ENCODE measurements at places on chromosomes 1 and 21. TPM values are rescaled to one million over a fixed set of nuclear protein-coding genes. Genes with fewer than 3 reads are reported as not detected.

GRCh38 chr1:82465024-82465423, 664.3 kb downstream of the ADGRL2 start:
- H3K4me1 ChIP-seq: peaks cover 12% of the 10 kb centered on the region
- no peak overlapping the region for H3K27ac ChIP-seq
- H3K36me3 ChIP-seq: no peaks in the 10 kb centered on the region

DNA sequence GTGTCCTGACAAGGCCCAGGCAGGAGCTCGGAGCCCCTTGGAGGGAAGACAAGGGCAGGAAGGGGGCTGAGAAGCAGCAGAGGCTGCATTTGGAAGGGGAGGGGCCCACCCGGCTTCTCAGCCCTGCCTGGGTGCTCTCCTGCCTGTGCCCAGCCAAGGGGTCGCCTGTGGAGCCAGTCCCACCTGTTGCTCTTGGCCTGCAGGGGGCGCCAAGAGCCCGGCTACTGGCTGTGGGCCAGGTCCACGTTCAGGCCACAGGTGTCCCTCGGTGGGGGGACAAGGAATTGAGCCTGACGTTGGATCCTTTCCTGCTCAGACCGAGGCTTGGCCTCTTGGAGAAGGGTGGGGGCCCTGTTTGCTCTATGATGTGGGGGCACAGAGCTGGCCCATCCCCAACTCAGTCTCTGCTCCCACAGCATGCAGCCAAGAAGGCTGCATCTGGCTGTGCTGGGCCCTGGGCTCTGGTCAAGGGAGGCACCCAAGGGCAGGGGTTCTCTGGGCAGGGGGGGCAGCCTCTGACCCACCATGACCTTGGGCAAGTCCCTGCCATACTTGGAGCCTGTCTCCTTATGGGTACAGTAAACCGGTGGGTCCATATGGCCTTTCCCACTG, 10.9 kb downstream of the WNT4 start:
- H3K4me1 ChIP-seq: peaks cover 10% of the 10 kb centered on the region
- no peak overlapping the region for H3K4me3 ChIP-seq
- no peaks in the 10 kb centered on the region for H3K27me3 ChIP-seq
- no peaks in the 10 kb centered on the region for H3K36me3 ChIP-seq

- H3K27me3 ChIP-seq: no peaks in the 10 kb centered on the region
- H3K36me3 ChIP-seq: no peaks in the 10 kb centered on the region
- DNase-seq: no peak
- peak overlapping the region; percentile 8 for H3K27ac ChIP-seq
- H3K4me1 ChIP-seq: no peaks in the 10 kb centered on the region
These were observed 54.2 kb downstream of the PBX1 start for GRCh38 chr1:164613176-164613575.

DNA sequence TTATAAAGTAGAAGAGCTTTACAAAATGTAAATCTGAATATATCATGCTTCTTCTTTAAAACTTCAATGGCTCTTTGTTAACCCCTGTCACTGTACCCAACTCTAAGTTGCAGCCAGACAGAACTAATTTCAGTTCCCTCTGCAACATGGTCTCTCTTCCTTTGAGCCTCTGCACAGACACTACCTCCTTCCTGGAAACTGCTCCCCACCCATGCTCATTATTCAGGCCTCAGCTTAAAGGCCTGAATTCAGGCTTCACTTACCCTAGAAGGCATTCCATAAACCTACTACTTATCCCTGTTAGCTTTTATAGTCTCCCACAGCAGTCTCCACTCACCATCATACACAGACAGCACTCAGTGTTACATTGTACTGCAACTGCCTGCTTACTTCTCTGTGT, 2.6 kb upstream of the EEIG2 start:
- no peaks in the 10 kb centered on the region for H3K36me3 ChIP-seq
- no peaks in the 10 kb centered on the region for H3K4me1 ChIP-seq
- DNase-seq: no peak

DNA sequence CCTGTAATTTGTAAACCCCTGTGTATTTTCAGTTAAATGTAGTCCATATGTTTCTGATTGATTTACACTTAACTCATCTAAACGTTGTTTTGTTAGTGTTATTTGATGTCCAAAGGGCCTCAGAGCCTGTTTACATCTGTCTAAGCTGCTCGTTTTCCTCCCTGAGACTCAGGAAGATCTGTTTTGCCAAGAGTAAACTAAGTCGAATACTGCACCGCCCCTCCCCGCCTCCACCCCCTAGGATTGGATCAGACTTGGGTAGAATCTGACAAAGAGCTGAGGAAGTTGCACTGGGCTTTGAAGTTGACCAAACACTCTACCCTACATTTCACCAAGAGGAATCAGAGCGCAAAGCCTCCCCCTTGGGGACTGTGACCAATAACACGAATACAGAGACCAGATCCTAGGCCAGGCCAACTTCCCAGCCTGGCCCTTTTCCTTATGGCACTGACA, 206.9 kb upstream of the LMO4 start:
- no peak for DNase-seq
- no peak overlapping the region for H3K27ac ChIP-seq
- H3K4me3 ChIP-seq: no peak overlapping the region
- no peaks in the 10 kb centered on the region for H3K4me1 ChIP-seq
- no peaks in the 10 kb centered on the region for H3K27me3 ChIP-seq

- peaks cover 16% of the 10 kb centered on the region for H3K27me3 ChIP-seq
- no peaks in the 10 kb centered on the region for H3K4me1 ChIP-seq
- no peak overlapping the region for H3K4me3 ChIP-seq
- no peaks in the 10 kb centered on the region for H3K36me3 ChIP-seq
- no peak overlapping the region for H3K27ac ChIP-seq
These were observed 13.9 kb upstream of the PDIK1L start for GRCh38 chr1:26097696-26098095.

- no peaks in the 10 kb centered on the region for H3K27me3 ChIP-seq
- H3K36me3 ChIP-seq: no peaks in the 10 kb centered on the region
- H3K4me3 ChIP-seq: no peak overlapping the region
- no peak overlapping the region for H3K27ac ChIP-seq
- H3K4me1 ChIP-seq: no peaks in the 10 kb centered on the region
These were observed 15.0 kb upstream of the REN start for GRCh38 chr1:204181116-204181515.

- no peak overlapping the region for H3K4me3 ChIP-seq
- no peak for DNase-seq
- no peaks in the 10 kb centered on the region for H3K36me3 ChIP-seq
- H3K27me3 ChIP-seq: peaks cover 10% of the 10 kb centered on the region
These were observed 9.2 kb downstream of the ZNF648 start for GRCh38 chr1:182052355-182052754.

DNA sequence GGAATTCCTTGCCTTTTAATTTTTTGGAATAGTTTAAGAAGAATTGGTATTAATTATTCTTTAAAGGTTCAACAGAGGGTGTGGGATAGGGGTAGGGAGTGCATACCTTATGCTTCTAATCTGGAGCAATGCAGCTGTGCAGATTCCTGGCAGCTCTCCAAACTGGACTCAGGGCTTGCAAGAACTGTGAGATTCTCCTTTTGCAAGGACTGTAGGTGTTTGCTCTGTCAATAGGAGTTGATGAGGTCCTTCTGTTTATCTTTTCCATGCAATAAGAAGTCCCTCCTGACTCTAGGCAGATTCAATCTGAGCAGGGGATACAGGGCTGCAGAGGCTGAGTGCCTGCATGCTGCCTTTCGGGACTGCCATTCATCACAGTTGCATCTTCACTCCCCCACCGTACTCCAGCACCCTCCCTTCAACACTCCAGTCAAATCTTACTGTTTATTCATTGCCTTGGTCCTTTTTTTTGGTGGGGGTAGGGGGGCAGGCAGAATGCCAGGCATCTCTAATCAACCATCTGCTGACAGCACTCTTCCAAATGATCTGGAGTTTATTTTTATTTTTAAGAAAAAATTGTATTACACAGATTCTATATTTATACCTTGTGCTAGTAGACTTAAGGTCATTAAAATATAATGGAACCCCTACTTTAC, 122.3 kb downstream of the DISC1 start:
- no peaks in the 10 kb centered on the region for H3K27me3 ChIP-seq
- H3K4me1 ChIP-seq: no peaks in the 10 kb centered on the region
- H3K4me3 ChIP-seq: no peak overlapping the region
- no peaks in the 10 kb centered on the region for H3K36me3 ChIP-seq
- no peak for DNase-seq

GRCh38 chr21:42670884-42671283, 17.5 kb downstream of the PDE9A start:
- no peaks in the 10 kb centered on the region for H3K27me3 ChIP-seq
- H3K4me3 ChIP-seq: no peak overlapping the region
- H3K36me3 ChIP-seq: no peaks in the 10 kb centered on the region
- peak overlapping the region; percentile 81 for H3K27ac ChIP-seq
- peaks cover 89% of the 10 kb centered on the region for H3K4me1 ChIP-seq
- DNase-seq: no peak

DNA sequence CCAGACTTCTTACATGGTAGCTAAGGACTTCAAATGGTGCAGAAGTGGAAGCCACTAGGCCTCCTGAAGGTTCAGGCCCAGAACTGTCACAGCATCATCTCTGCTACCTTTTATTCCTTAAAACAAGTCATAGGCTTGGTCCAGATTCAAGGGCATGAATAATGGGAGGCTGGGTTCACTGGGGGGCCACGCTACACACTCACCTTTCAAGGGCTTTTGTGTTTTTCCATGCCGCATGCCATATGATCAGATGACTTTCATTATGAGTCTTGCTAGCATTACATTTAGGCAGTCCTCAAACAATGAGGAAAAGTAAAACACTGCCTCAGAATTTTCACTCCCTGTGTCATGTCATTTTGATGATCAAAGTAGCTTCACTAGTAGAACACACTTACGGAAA, 83.4 kb downstream of the VPS26C start:
- H3K27me3 ChIP-seq: no peaks in the 10 kb centered on the region
- no peaks in the 10 kb centered on the region for H3K4me1 ChIP-seq
- peaks cover 8% of the 10 kb centered on the region for H3K36me3 ChIP-seq
- H3K27ac ChIP-seq: no peak overlapping the region
- DNase-seq: no peak
- no peak overlapping the region for H3K4me3 ChIP-seq

GRCh38 chr1:214384373-214385079, 103.6 kb downstream of the SMYD2 start:
- no peak overlapping the region for H3K27ac ChIP-seq
- no peaks in the 10 kb centered on the region for H3K27me3 ChIP-seq
- H3K4me1 ChIP-seq: peaks cover 25% of the 10 kb centered on the region
- peaks cover 8% of the 10 kb centered on the region for H3K36me3 ChIP-seq
- DNase-seq: no peak
- H3K4me3 ChIP-seq: no peak overlapping the region

- H3K27ac ChIP-seq: no peak overlapping the region
- no peak for DNase-seq
- H3K4me3 ChIP-seq: no peak overlapping the region
- H3K36me3 ChIP-seq: no peaks in the 10 kb centered on the region
These were observed 24.0 kb downstream of the ADORA1 start for GRCh38 chr1:203151362-203152157.

The MR1 gene
- total RNA-seq: 11.5 TPM

The UMODL1 gene
- not detected for total RNA-seq

The C4BPA gene
- total RNA-seq: not detected

The KCNK2 gene
- 0.83 TPM for total RNA-seq

The TCHHL1 gene
- not detected for total RNA-seq

The BATF3 gene
- total RNA-seq: 2.5 TPM

The TFF3 gene
- total RNA-seq: 30.3 TPM

The PPIAL4G gene
- total RNA-seq: not detected

The GNG5 gene
- total RNA-seq: 106 TPM

The CHIT1 gene
- not detected for total RNA-seq

The PTPN7 gene
- total RNA-seq: 0.71 TPM

The LYPLAL1 gene
- total RNA-seq: 33.7 TPM

All from sigmoid colon (tissue), 7 donors.